ENCODE measurements at places on chromosomes 3 and 15.
A peak's percentile ranks its signal among the peaks of the same experiment; 100 is the strongest.

GRCh38 chr3:119084371-119085069 is 49.9 kb upstream of the IGSF11 start:
- no peak for DNase-seq

DNA sequence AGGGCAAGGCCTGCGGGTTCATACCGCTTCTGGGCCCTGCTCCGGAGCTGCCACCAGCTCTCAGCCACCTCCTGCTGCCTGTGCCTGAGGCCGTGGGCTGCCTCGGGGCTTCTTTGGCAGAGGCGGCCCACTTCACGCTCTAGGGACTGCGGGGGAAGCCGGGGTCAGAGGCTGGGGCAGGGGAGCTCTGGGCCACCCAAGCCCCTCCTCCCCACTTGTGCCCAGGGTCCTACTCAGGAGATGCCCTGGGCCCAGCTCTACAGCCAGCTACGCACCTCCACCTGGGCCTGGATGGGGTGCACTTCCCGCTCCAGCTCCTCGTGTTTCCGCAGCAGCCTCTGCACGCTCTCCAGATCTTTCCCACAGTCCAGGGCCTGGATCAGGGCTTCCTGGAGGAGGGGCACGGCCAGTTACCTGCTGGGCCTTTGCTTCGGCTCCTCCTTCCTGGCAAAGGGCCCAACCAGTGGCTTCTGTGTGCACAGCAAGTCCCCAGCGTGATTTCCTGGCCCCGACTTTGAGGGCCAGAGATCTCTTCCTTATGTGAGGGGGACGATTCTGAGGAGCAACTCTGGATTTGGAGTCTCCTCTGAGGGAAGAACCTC is 24.0 kb downstream of the PLA2G4B start:
- DNase-seq, result no peak

- peak; percentile 23 for DNase-seq
Measured at GRCh38 chr15:57215326-57215725, 161.0 kb upstream of the CGNL1 start.

DNA sequence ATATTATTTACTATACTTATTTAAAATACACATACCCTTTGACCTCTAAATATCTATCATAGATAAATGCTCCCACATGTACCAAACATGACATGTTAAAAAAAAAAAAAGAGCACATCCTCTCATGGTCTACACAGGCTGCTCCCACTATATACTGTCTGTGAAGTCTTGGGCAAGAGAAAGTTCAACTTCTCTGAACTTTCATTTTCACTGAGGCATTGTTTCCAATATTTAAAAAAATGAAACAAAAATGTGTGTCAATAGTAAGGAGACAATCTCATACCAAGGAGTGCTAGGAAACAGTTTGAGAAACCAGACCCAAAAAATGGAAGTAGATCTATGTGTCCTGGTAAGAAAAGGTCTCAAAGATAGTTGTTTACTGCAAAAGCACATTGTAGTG is 29.3 kb downstream of the SLC4A7 start:
- DNase-seq, result no peak

- DNase-seq, result no peak
Measured at GRCh38 chr3:41120460-41120859, 78.8 kb upstream of the CTNNB1 start.

GRCh38 chr15:68344600-68344999 is 67.1 kb downstream of the FEM1B start:
- no peak for DNase-seq

DNA sequence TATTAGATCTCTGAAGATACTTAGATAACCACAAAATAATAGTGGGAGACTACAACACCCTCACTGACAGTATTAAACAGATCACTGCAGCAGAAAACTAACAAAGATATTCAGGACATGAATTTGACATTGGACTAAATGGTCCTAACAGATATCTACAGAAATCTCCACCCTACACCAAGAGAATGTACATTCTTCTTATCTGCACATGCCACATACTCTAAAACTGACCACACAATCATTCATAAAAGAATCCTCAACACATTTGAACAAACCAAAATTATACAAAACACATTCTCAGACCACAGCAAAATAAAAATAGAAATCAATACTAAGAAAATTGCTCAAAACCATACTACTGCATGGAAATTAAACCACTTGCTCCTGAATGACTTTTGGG is 116.3 kb downstream of the DTWD1 start:
- no peak for DNase-seq

- DNase-seq, result no peak
Measured at GRCh38 chr15:44315126-44315525, 26.6 kb downstream of the GOLM2 start.

GRCh38 chr3:33438284-33438668 is 1.9 kb downstream of the UBP1 start:
- peak; percentile 50 for DNase-seq

GRCh38 chr3:147002721-147003120 is 397.6 kb upstream of the PLSCR5 start:
- DNase-seq, result peak; percentile 58

- DNase-seq, result peak; percentile 20
Measured at GRCh38 chr15:48336940-48337339, 5.7 kb downstream of the DUT start.

- DNase-seq, result no peak
Measured at GRCh38 chr3:159910991-159911663, 77.5 kb upstream of the IL12A start.

GRCh38 chr3:104176706-104177105 is 1190.0 kb upstream of the ALCAM start:
- no peak for DNase-seq

GRCh38 chr3:17592956-17593355 is 149.5 kb downstream of the TBC1D5 start:
- DNase-seq, result no peak

DNA sequence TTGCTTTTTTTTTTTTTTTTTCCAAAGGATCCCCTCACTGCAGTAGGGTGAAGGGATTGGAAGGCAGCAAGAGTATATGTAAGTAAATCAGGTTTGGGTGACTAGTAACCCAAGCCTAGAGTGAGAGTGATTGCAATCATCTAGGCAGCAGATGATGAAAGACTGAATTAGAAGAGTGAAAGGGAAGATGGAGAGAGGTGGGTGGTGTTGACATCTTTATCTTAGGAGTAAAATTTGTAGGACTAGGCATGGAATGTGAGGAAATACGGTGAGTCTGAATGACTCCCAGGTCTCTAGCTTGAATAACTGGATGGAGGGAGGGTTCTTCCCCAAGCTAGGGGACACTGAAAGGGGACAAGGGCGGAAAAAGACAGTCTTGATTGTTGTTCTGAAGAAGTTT is 63.4 kb downstream of the TPRG1 start:
- DNase-seq, result peak; percentile 28

- DNase-seq, result peak; percentile 13
Measured at GRCh38 chr3:161371441-161372320, at the start of gene SPTSSB. SPTSSB (minus strand) TSS chr3:161371517; CDS start chr3:161346323, 25,194 bp downstream.

DNA sequence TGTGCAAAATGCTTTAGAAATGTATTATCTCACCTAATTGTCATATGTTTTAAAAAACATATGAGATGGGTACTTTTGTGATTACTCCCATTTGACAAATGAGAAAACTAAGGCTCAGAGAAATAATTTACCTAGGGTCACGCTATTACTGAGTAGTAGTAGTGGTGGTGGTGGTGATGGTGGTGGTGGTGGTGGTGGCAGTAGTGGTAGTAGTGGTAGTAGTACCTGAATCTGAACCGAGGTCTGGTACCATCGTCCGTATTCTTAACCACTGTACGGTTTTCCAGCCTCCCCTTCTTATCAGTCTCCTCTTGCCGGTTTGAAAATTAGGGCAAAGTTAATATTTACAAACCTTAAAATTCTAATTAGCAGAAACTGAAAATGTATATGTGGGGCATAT is 102.4 kb downstream of the KLHL25 start:
- DNase-seq, result no peak

- no peak for DNase-seq
Measured at GRCh38 chr15:77603611-77604336, 28.9 kb downstream of the LINGO1 start.

GRCh38 chr15:64651601-64652191 is 123.7 kb downstream of the RBPMS2 start:
- no peak for DNase-seq

DNA sequence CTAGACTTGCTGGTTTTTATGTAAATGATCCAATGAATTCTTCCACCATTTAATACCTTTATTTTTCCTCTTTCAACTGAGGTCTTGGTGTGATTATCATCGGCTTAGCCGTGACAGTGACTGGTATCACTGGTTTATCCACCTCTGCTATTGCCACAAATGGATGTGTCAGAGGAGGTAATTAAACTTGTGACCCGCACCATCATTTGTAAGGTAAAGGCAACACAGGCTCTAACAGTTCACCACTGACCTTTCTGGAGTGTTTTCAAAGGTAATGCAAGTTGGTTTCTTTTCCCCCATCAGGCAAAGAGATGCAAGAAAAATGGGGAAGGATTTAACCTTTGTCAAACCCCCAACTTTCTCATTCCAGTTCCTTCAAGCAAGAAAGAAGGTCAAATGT is 19.7 kb downstream of the SLC12A1 start:
- DNase-seq, result no peak

- DNase-seq, result no peak
Measured at GRCh38 chr3:142913432-142913831, 24.5 kb upstream of the PCOLCE2 start.

DNA sequence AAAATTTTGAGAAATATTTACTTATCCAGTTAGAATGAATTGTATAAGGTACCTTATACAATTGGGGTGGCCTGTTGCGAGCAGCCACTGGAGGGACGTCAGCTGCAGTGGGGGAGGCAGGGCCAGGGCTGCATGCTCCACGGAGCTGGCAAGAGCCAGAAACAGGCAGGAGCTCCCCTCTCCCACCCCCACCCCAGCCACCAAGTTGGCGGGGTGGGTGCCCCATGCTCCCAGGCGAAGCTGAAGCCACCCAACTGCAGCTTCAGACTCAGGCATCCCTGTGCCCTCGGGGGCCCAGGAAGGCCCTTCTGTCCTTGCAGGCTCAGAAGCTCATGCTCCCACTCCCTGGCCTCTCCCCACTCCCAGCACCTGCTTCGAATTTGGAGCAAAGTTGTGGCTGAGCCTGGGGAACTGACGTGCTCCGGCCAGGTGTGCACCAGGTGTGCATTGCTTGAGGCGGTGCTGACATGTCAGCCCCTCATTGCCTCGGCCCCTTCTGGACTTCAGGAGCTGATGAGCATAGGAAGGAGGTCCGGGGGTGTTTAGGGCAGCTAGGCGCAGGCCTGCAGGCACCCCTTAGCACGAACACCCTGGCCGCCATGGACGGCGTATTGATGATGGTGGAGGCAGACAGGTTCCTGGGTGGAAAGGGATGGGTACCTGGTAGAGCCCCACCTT is 743.8 kb upstream of the GBE1 start:
- DNase-seq, result no peak

- no peak for DNase-seq
Measured at GRCh38 chr3:31178467-31178866, 284.0 kb upstream of the GADL1 start.

- no peak for DNase-seq
Measured at GRCh38 chr3:195057716-195058115, 213.2 kb downstream of the XXYLT1 start.

DNA sequence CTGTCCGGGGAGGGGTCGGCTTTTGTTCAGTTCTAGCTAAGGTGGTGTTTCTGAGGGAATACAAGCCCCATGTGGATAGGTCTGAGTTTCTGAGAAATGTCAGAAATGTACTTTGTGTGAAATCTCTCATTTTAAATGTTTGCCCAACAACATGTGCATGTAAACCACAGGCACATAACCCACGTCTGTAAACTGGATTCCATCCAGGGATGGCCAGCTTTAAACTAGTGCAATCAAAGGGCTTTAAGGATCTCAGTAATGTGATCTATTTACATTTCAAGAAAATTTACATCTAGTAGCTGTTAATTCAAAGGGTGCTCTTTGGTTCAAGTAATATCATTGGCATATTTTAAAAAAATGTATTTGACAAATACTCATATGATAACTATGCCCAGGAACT is 52.0 kb downstream of the POLR2M start:
- peak; percentile 21 for DNase-seq

Data from fibroblast of skin of right quadriceps (primary cell).